Activated CD8-positive, alpha-beta memory T cell treated with anti-CD3 and anti-CD28 coated beads, Interleukin-2, amount 10 ng/mL, durations not matched to agents 7 days and 5 days (primary cell): ENCODE measurements at places on chromosomes 1 and 21.

DNA sequence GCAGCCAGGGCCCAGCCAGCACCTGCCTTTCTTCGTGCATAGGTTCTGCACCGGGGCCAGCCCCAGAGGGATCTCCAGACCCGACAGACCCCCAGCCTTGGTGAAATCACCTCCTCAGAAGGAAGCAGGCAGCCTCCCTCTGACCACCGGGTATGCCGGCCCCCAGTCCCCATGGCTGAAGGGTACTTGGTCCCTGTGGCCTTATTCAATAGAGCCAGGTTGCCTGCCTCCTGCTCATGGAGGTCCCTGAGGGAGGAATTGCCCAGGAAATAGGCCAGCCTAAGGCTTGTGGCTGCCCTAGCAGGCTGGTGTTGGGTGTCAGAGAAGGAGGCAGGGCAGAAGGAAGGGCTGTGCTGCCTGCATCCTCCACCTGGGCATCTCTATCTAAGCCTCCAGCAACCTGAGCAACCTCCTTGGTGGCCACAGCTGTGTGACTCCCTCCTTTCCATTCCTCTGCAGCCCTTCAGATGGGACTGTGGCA, 338.2 kb upstream of the VAMP3 start:
- DNase-seq: no peak

GRCh38 chr1:154614247-154614646, 6.3 kb upstream of the ADAR start:
- DNase-seq: no peak

DNA sequence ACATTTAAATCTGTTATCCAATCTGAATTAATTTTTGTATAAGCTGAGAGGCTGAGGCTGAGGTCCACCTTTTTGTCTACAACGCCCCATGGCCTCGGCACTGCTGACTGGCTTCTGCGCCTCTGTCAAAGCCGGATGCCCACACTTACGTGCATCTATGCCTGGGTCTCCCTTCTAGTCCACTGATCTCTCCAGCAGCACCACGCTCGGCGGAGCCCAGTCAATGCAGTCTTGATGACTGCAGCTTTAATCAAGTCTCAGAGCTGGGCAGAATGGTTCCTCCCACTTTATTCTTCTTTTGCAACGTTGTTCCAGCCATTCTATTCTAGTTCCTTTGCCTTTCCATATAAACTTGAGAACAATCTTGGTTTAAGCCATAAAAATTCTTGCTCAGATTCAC, 9.4 kb downstream of the PRDM15 start:
- no peak for DNase-seq

DNA sequence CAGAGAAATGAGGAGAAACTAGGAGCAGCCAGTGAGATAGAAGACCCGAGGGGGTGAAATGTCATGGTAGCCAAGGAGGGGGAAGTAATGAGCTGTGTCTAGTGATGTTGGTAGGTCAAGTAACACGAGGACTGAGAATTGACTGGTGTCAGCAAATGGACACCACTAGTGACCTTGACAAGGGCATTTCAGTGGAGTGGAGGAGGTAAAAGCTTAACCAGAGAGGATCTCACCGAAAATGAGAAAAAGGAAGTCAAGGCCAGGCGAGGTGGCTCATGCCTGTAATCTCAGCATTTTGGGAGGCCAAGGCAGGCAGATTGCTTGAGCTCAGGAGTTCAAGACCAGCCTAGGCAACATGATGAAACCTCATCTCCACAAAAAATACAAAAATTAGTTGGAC, 3.0 kb upstream of the ZYG11B start:
- DNase-seq: peak; percentile 14

DNA sequence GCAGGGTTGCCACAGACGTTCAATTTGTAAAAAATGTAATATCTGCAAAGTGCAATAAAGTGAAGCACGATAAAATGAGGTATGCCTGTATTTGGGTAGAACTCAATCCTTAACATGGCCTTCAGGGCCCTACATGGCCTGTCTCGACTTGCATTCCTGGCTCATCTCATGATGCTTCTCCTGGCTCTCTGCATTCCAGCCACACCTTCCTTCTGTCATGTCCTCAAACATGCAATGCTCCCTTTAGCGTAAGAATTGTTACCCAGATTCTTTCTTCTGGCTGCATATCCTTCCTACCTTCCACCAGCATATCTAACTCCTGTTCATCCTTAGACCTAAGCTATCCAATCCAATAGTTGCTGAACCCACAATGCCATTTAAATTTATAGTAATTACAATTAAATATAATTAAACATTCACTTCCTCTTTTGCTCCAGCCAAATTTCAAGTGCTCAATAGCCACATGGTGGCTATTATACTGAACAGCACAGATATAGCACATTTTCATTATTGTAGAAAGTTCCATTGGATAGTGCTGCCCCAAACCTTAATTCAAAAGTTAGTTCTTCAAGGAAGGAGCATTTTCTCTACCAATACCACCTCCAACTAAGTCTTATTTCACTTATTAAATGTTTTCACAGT, 32.6 kb downstream of the FGGY start:
- DNase-seq: no peak

DNA sequence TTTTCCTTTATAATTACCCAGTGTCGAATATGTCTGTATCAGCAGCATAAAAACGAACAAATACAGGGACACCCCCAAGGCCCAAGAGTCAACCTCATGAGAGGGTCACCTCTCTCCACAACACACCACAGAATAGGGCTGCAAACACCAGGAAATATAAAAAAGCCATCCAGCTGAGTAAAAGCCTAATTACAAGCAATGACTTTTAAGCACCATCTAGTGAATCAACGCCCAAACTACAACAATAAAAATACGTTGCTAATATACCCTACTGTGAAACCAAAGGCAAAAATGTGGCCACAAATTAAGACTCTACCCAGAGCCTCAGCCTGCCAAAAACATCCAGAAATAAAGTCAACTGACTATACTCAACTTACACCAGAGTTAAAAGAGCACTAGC, 817.9 kb upstream of the NEGR1 start:
- DNase-seq: no peak

- DNase-seq: no peak
Observed at GRCh38 chr1:90579212-90579802, 137.8 kb downstream of the BARHL2 start.

DNA sequence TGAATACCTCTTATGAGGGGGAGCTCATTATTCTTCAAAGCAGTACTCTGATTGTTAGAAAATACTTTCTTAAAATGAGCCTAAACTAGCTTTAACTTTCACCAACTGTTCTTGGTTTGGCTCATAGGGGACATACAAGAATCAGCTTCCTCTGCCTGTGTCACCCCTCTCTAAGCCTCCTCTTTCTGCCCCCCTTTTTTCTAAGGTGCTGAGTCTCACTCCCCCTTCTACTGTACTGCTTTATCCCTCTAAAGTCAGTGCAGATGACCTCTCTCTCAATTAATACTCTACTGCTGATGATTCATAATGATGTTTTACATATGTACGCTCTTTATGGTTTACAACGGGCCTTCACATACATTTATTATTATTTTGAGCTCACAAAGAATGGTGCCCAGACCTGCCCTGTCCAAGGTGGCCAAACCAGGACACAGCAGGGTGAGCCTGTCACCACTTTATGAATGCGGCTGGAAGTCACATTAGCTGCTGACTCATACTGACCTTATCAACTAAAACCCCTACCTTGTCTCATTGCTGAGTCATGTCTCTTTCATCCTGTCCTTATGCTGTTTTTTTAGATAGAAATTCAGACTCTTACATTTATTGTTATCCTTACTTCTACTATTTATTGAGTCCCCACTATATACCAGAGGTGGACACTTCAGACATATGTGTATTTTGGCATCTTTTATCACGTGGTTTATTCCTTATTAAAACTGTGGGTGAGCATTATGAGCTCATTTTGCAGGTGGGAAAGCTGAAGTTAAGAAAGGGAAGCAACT, 126.9 kb downstream of the RNF220 start:
- DNase-seq: peak; percentile 48

- no peak for DNase-seq
Observed at GRCh38 chr1:225928186-225929175, 4.4 kb upstream of the PYCR2 start.

- DNase-seq: no peak
Observed at GRCh38 chr21:39633770-39634181, 21.0 kb downstream of the B3GALT5 start.

DNA sequence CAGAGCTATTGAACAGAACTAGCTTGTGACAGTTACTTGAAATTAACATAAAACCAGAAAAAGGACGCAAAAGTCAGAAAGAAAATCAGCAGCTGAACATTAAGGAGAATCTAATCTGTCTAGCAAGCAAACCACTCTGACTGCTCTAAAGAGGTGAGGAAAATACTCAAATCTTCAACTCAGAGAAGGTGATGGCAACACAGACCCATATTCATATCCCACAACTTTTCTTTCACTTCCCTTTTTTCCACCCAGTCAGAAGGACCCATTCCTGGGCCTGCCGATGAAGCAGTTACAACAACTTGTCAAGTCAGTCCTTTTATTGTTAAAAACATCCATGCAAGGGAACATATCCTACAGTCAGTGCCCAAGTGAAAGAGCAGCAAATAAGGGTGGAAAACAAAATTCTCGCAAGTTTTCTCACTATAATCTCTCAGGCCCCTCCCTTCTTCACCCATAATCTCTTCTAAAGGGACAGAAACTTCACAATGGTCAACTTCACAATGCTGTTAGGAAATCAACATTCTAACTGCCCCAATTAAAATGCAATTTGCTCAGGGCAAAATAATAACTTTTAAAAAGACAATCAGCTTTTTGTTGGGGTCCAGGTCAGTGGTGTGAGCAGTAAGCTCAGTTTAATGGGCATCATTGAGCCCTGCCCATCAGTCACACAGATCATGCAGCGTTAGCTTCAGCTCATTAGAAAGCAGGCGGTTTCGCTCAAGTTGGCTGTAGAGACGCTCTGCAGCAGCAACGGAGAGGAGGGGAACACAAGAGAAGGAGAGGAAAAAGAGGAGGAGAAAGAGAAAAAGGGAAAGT, 3.6 kb upstream of the NUP210L start:
- DNase-seq: no peak

GRCh38 chr1:110506541-110506940, 12.4 kb downstream of the KCNA10 start:
- no peak for DNase-seq

- peak; percentile 87 for DNase-seq
Observed at GRCh38 chr1:19074361-19074901, 118.0 kb upstream of the IFFO2 start.

- DNase-seq: no peak
Observed at GRCh38 chr1:231206856-231207255, 34.2 kb upstream of the GNPAT start.
